ENCODE measurements at places on chromosomes 2 and 18.
A peak's percentile ranks its signal among the peaks of the same experiment; 100 is the strongest.

DNA sequence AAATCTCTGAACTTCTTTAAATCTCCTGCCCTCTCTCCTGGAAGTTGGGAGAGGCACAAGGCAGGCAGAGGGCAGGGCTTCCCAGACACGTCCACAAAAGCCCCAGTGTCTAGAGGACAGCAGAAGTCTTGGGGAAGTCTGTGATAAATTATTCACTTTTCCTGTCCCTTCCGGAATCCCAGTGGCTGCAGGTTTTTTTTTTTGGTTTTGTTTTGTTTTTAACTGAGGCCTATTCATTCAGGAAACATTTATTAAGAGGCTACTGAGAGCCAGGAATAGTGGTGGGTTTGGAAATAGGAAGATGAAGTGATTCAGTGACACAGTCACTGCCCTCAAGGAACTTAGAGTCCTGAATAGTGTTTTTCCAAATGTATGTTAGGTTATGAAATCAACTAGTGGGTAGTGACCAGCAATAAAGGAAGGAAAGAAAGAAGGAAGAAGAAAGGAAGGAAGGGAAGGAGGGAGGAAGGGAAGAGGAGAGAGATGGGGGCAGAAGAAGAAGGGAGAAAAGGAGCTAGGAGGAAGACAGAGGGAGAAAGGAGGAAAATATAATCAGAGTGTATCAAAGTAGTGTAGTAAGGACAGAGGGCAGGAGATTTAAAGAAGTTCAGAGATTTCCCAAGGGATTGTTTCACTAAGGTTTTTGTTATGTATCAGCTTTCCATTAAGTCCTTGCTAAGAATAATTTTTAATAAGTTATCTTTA lies 98.9 kb upstream of the ZFP36L2 start:
- DNase-seq, result no peak

- DNase-seq, result no peak
These were observed 124.8 kb downstream of the AFF3 start for GRCh38 chr2:100017633-100018032.

GRCh38 chr2:54092940-54093339 lies 22.5 kb upstream of the ACYP2 start:
- no peak for DNase-seq

DNA sequence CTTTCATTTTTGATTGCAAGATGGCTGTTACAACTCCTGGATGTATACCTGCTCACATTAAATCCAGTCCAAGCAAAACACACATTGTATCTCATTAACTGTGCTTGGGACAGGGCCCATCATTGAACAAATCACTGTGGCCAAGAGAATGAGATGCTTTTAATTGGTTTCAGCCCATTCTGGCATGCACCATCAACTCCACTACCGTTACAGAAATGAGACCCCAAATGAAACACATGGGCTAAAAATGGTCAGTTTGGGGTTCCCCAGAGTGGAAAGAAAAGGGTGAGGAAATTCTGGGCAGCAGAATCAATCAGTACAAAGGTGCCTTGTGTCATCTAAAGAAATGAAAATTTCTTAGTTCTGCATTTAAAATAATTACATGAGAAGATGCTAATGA lies 52.7 kb downstream of the FAM171B start:
- DNase-seq, result no peak

DNA sequence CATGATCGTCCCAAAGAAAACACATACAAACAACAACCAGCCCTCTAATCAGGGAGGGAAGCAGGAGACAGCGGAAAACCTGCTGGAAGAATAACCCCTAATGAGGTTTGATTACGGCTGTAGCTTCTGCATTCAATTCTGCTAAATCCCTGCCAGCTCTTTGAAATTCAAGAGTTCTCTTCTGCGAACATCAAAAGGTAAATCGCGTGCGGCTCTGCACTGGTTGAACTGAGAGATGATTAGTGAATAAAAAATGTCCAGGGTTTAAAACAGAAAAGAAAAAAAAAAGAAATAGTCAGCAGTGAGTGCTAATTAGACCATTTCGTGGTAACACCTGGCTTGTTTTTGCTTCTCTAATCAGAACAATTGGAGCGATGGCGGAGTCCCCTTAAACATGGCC lies 153.0 kb upstream of the CAPN13 start:
- no peak for DNase-seq

- no peak for DNase-seq
These were observed 139.3 kb upstream of the CTDP1 start for GRCh38 chr18:79540161-79540903.

- no peak for DNase-seq
These were observed 245.4 kb downstream of the PTPRM start for GRCh38 chr18:7812431-7813063.

DNA sequence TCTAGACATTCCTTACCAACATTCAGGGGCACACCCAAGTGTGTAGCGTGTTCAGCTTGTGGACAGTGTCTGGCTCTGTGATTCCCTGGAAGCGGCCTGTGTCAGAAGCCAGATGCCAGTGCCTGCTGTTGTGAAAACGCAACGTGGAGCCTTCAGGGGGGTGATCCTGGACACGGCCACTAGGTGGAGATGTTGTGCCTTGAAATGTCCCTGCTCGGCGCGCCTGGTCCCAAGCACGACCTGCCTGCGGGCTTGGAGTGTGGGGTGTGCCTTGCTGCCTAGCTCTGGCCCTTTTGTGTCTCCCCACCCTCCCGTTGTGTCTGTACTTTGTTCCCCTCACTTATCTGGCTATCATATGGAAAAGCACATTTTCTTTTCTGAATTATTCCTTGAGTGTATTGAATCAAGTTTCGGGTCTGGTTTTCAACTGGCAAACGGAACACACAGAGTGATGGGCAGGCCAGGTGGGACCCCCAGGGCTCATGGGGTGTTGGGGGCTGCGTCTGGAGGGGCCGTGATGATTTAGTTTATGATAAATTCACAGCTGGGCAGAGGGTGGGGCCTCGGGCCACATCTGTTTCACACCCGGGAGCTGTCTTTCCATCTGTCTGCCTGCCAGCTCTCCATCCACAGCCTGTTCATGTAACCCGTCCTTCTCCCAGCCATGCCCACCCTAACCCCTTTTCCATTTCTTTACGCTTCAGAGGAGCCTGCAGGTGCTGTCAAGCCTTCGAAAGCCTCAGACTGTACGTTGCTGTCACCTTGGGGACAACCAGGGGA lies 95.5 kb downstream of the DYSF start:
- no peak for DNase-seq

DNA sequence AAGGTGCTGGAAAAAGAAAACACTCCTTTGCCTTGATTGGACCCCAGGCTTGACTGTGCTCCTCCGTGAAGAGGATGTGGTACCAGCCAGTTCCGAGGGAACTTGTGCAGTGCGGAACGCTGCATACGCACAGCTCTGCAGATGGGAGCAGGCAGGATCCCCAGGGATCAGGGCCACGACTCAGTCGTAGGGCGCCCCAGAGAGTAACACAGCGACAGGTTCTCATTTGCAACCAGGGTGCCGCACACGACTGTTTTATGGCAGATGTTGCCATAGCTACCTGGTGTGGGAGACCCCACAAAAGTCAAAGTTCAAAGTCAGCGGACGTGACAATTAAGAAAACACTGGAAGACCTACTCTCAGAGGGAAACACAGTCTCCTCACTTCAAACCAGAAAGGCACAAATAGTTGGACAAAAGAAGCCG lies 779 bp downstream of the MALL start:
- DNase-seq, result no peak

GRCh38 chr18:60017371-60017770 lies 117.6 kb downstream of the PMAIP1 start:
- DNase-seq, result no peak

GRCh38 chr18:22409445-22409844 lies 8.3 kb downstream of the CTAGE1 start:
- DNase-seq, result no peak

DNA sequence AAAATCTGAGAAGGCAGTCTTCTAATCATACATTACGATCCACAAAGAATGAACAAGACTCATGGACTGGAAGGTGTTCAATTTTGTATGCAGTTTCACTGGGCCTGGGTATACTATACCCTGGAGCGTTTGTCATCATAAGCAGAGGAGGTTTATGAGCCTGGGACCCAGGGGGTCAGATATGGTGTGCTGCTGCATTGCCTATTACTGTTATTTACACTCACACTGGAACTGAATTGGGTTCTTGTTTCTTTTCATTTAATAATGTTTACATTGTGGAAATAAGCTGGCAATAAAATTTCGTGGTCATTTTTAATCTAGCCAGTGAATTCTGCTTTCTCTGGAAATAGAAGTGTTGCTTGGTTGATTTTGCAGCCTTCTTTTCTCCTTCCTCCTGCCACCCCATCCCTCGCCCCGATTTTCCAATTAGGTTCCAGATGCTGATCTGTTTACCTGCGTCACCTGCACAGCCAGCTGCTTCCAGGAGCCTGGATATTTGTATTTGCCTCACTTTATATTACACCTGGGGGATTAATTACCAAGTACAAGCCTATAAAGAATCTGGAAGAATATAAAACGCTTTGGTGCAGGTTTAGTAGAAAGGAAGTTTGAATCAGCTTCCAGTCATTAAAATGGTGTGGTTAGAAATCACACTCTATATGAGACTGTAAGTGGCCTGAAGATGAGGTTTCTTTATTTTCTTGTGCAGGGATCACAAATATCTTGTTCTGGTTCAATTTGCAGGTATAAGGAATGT lies 234.4 kb downstream of the SOCS6 start:
- peak; percentile 79 for DNase-seq

DNA sequence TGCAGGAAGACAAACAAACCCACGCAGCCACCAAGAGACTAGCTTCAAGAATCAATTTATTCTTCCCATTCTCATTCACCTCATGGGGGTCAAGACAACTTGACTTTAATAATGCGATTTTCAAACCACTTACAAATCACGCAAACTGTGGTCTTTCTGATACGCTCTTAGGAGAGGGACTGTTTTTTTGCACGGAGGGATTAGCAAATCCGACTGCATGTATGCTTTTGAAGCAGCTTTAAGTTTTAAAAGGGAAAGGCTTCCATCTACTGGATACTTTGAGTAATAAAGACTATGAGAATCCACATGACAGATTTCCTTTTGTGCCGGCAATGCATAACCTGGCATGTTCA lies 322.9 kb upstream of the KCNJ3 start:
- DNase-seq, result peak; percentile 3

- DNase-seq, result no peak
These were observed 30.9 kb downstream of the USP14 start for GRCh38 chr18:189254-189653.

DNA sequence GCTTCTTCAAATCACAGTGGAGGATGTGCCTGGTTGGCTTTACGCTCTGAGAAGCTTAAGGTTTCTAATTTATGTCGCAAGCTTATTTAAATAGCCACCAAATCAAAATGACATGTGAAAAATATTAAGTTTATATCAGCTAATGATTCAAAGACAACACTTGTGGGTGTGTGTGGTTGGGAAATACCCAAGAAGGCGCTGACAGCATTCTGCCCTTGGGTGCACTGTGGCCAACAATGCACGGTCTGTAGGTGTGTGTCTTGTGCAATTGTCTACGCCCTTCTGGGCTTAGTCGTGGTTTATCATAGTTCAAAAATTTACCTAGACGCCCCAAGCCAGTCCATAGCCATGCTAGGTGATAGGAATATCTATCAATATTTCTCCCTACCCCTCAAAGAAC lies 60.9 kb downstream of the KCTD1 start:
- no peak for DNase-seq

DNA sequence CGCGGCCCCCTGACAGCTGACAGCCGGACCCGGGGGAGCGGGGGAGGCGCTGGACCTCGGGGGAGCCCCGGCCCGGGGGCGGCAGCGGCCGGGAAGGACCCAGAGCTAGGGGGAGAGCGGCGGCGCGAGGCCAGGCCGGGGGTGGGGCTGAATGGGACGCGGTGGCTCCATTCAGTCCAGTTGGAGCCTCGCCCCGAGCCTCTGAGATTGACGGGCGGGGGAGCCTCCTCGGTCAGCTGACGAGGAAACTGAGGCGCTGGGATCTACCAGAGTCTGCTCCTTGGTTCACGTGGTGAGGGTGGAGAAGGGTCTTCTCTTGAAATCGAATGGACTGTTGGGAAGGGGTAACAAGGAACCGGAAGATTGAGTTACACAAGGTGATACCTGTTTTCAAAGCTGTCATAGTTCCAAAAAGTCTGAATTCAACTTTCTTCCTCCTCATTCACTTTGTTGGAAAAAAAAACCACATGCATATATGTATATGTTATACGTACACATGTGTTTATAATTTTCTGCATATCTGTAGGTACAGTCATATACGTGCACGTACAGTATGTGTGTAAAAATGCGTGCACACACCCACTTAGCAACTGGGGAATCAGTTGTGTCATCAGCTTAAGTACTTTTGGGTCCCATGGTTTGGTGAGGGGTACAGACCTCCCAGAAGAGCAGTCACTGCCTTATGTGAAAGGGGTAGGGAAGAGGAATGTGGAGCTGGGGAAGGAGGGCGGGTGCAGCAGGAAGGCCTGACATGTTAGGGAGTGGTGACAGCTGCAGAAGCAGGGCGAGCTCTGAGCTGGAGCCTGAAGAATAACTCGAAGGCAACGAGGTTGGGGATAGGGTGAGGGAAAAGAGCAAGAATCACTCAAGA lies 628 bp downstream of the PPP1R7 start:
- DNase-seq, result no peak

DNA sequence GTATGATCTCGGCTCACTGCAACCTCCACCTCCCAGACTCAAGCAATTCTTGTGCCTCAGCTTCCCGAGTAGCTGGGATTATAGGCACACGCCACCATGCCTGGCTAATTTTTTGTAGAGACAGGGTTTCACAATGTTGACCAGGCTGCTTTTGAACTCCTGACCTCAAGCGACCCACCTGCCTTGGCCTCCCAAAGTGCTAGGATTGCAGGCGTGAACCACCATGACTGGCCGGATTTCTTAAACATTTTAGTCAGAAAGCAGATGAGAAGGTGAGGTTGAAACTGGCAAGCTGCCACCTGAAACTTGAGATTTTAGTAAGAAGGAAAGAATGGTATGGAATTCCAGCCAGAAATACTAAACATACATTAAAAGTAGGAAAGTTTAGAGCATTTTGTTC lies 31.9 kb downstream of the KLHL23 start:
- no peak for DNase-seq

- peak; percentile 44 for DNase-seq
These were observed 210.7 kb upstream of the SALL3 start for GRCh38 chr18:78768656-78769501.

DNA sequence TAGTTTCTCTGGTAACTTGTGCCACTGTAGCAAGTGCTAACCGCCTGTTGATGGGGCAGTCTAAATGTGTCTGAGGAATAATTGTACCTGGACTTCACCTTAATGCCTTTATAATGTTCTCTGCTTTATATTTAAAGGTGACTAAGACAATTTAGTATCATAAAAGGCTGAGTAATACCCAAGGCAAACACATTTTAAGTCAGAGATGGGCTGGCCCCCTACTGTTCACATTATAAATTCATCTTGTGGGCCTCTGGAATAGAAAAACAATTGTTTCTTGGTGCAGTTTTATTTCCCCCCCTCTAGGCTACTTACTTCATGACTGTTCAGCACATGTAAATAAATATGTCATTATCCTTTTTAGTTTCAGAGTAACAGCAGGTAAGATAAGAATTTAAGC lies 559.3 kb upstream of the PIK3C3 start:
- no peak for DNase-seq

GRCh38 chr2:144522897-144523595 lies 3.1 kb upstream of the ZEB2 start:
- DNase-seq, result no peak

GRCh38 chr2:199341123-199341522 lies 116.6 kb downstream of the SATB2 start:
- no peak for DNase-seq
